ENCODE measurements at places on chromosomes 4 and X. TPM values are rescaled to one million over a fixed set of nuclear protein-coding genes. Genes with fewer than 3 reads are reported as not detected.
A peak's percentile ranks its signal among the peaks of the same experiment; 100 is the strongest.

DNA sequence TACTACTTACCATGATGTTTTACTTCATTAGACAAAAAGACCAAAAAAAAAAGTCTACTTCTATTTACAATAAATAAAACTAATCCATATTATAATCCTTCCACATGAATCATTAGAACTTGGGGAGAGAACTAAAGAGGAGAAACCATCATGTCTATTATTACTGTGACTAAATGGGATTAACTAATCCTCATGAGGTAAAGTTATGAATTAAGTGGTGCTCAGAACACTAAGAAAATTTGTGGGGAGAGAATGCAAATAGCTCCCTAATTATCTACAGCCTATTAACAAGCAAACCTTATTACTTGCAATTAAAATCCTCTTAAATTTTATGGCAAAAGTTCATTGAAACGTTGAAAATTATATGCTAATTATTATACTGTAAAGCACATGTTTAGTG is 68.8 kb downstream of the MAB21L2 start:
- no peaks in the 10 kb centered on the region for H3K27me3 ChIP-seq
- H3K36me3 ChIP-seq: no peaks in the 10 kb centered on the region
- no peak overlapping the region for H3K4me3 ChIP-seq

Gene CXCL11
- total RNA-seq: not detected

Gene MBNL3
- 29.9 TPM for total RNA-seq

Gene MYOZ2
- 1.6 TPM for total RNA-seq

DNA sequence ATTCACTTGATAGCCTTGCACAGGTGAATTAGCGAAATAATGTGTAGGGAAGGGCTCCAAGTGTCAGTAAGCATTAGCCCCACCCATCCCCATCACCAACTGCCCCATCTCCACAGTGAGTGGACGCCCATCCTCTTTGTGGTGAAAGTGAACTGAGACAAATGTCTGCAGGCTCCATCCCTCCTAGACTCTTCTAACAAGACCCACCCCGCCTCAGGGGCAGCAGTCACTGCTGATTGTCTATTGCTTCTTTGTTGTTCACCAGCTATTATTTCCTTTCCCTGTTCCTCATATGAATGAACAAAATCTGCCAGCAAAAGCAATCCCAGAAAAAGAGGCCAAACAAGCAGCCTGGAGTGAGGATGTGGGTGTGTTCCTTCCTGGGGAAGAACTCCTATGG is 96.4 kb downstream of the LDB2 start:
- DNase-seq: no peak
- no peaks in the 10 kb centered on the region for H3K36me3 ChIP-seq
- H3K4me3 ChIP-seq: no peak overlapping the region

GRCh38 chrX:53682885-53683555 is 3.5 kb downstream of the HUWE1 start:
- no peaks in the 10 kb centered on the region for H3K4me1 ChIP-seq
- H3K4me3 ChIP-seq: peak overlapping the region; percentile 78
- H3K27ac ChIP-seq: peak overlapping the region; percentile 93
- H3K27me3 ChIP-seq: no peaks in the 10 kb centered on the region

DNA sequence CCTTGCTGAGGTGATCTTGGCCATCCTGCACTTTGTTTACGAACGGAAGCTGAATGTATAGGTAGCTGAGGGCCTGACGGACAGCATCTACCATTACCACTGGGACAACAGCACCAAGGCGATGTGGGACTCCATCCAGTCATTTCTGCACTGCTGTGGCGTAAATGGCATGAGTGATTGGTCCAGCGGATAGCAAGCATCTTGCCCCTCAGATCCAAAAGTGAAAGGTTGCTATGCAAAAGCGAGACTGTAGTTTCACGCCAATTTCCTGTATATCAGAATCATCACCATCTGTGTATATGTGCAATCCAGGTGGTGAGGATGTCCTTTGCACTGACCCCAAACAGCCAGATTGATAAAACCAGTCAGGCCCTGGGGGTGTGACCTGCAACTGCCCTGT is 4.2 kb upstream of the PYURF start:
- no peak overlapping the region for H3K4me3 ChIP-seq
- no peaks in the 10 kb centered on the region for H3K36me3 ChIP-seq
- no peak for DNase-seq
- peaks cover 4% of the 10 kb centered on the region for H3K4me1 ChIP-seq
- no peak overlapping the region for H3K27ac ChIP-seq
- no peaks in the 10 kb centered on the region for H3K27me3 ChIP-seq
